AG09319 (cell line): ENCODE measurements at places on chromosomes 16 and 17.

GRCh38 chr16:57304169-57305061 is 19.9 kb upstream of the PLLP start:
- DNase-seq = no peak

- DNase-seq = no peak
Measured at GRCh38 chr16:48479955-48480354, 94.7 kb upstream of the SIAH1 start.

DNA sequence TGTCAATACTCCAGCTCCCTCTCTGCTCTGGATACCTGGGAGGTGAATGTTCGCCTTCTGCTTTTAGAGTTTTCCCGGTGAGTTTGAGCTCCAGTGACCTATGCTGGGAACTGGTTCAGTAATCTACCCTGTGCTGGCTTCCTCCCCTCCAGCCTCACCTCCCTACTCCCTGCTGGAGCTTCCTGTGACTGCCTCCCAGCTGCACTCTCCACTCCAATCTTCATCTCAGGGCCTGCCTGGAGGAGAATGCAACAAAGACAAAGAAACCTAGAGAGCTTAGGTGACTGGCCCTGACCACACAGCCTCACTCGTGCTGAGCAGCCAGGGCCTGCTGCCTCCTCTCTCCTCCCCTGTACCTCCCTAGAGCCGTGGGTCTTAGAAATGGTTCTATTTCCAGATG is 101.6 kb upstream of the FOXF1 start:
- DNase-seq = no peak

- no peak for DNase-seq
Measured at GRCh38 chr17:1597861-1598342, 30.7 kb downstream of the SLC43A2 start.

DNA sequence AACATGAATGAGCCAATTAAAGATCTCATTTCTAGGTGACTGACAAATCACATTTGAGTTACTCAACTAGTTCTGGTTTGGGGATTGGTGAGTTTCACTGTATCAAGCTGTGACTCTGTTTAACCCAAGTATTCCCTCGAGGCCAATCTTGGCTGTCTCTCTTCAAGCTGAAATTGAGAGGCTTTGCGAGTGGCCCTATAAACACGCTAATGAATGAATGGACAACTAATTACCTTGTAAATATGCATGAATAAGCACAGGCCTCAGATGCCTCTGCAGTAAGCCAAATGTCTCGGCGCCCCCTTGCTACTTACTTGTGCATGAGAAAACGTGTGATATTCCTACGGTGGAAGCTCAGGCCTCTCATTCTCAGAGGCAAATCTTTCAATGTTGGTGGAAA is 450.3 kb upstream of the PSMD7 start:
- no peak for DNase-seq

DNA sequence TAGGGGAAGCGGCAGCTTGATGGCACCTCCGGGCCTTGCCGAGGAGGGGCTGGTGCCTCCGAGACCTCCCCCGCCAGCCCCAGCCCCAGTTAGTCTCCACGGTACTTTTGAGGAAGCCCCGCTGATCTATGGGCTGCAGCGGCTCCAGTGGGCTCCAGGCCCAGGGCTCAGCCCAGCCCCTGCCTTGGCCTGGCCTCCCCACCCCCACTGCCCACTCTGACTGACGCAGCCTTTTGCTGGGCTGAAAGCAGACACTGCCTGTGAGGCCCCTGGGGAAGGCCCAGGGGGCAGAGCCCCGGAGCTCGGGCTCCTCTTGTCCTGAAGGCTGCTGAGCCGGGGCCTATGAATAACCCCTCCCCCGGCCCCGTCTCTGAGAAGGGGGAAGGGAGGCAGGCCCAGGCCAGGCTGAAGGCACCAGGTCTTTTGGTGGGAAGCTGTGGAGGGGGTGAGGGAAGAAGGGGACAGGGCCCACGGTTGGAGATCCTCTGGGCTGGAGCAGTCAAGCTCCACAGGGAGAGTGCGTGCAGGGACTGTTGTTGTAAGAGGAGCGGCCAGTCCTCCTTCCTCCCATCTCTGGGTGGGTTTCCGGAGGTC is 7.5 kb upstream of the SMTNL2 start:
- DNase-seq = no peak

- DNase-seq = no peak
Measured at GRCh38 chr16:48291303-48291702, 44.0 kb upstream of the ABCC11 start.

GRCh38 chr17:71709271-71709890 is 411.4 kb upstream of the SOX9 start:
- peak; percentile 42 for DNase-seq

DNA sequence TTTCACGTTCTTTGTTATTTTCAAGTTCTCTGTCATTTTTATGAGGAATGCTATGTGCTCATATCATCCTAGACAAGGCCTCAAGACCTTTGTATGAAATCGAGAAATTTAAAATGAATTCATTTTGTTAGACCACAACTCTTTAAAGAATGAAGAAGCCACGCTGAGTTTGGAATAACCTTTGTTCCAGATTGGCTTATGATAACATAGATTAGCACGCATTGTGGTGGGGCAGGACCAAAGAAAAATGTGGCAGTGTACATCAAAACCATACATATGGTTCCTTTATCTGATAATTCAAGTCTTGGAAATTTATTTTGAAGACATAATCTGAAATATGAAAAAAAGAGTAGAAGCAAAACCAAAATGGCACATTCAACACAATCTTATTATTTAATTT is 2.2 kb downstream of the HSD17B2 start:
- no peak for DNase-seq

- DNase-seq = no peak
Measured at GRCh38 chr16:1333149-1333812, at the start of gene BAIAP3. Gene BAIAP3, plus strand, starts transcription at chr16:1333645. Its CDS starts 4,905 bp downstream, at chr16:1338550.

DNA sequence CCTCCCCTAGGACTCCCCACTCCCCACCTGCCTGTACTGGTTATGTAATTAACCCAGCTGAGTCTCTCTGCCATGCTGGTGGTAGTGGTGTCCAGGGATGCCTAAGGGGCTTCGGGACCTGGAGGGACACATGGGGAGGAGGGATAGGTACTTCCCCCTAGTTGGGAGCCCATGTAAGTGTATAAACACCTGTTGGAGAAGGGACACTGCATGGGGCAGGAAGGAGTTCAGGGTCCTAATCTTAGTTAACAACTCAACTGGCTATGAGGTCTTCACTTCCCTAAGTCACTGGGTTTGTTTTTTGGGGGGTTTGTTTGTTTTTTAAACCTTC is 1.3 kb downstream of the RASL10B start:
- DNase-seq = no peak

DNA sequence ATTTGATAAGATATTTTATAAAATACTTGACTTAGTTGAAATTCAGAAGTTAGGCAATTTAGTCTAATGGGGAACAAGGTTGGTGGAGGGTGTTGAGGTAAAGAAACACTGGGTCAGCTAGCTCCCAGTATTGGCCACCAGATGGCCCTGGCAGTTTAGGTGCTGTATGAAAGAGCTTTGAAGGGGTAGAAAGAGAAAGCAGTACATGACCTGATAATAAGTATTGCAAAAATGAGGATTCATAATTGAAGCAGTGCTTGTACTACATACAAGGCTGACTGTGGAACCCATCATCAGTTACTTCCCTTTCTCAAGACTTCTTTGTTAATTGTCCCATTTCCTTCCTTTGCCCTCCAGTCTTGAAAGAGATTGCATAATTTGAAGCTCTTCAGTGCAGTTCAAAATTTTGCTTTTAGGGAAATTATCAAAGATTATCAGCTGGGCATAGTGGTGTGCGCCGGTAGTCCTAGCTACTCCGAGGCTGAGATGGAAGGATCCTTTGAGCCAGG is 29.4 kb downstream of the TANC2 start:
- DNase-seq = no peak

- no peak for DNase-seq
Measured at GRCh38 chr17:43877451-43878155, 29.7 kb downstream of the MPP2 start.

DNA sequence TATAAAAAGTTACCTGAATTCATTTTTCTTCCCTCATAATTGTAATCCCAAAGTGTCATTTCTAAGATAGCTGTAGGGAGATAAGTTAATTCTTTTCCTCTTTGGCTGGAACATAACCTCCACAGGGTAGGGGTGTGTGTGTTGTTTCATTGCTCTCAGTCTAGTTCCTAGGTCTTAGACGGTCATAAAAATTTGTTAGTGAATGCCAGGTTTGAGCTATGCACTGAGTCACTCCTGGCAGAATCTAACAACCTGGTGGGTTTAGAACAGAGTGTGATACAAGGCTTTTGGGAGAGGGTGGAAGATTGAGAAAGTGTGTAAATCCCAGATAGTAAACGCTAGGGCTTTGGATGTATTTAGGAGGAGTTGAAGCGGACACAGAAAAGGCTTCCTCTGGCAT is 894 bp upstream of the PHKG2 start:
- DNase-seq = no peak

DNA sequence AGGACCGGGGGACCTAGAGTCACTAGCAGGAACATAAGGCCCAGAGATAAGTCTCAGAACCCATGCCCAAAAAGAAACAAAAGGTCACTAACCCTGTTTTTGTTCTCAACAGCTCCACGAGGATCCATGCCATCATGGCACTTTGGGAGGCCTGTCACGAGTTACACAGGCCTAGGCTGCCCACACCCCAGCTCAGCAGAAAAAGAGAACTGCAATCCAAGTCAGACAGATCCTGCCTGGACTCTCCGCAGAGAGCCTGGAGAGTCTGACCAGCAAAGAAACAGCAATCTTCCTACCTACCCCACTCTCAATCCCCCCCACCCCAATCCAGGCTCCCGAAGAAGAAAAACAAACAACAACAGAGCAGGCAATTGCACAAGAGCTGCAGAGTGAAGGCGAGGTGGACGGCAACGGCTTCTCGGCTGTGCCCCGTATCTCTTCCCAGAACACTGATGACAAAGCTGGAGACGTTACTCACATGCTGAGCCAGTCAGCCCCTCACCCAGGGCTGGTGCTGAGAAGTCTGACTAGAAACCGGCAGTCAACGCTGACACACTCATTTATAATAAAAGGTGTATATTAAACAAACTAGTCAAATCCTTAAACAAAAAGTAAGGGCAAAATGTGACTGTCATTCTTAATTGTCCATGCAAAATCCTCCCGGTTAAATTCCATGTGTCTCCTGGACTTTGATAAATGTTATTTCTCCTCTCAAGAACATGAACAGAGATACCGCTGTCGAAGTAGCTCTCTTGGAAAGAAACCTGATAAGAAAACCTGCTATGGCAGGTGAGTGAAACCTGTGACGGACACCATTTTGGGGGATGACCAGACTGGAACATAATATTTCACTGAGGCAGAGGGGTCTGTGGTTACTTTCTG is 89.3 kb downstream of the SMG6 start:
- no peak for DNase-seq

- DNase-seq = no peak
Measured at GRCh38 chr17:68820825-68821481, 134.2 kb downstream of the ABCA8 start.

DNA sequence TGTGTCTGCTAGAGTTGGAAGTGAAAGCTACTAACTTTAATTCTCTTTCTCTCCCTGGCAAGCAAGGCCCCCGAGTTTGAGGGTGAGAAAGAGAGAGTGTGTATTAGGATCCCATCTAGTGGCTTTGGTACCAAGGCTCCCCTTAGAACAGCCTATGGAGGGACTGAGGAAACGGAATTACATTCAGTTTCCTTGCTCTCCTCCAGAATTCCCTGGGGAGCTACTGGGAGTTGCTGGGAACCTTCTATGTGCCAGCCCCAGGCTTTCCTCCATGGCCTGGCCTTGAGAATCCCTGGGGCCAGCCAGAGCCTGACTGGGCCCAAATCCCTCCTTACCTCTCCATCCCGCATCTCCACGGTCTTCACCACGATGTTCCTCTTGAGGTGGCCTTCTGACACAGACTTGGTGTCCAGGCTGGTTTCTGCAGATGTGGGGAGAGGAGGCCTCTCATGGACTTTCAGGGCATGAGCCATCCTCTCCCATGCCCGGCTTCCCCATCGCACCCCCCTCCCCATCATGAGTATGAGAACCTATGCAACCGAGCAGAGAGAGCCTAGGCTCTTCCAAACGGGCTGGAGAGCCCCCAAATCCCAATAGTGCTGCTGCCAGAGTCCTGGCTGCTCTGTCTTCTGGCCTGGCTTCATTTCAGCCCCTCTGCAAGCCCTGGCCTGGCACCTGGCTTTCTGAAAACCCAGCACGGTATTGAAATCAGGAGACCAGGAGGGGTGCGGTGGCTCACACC is 7.4 kb downstream of the GFAP start:
- no peak for DNase-seq

DNA sequence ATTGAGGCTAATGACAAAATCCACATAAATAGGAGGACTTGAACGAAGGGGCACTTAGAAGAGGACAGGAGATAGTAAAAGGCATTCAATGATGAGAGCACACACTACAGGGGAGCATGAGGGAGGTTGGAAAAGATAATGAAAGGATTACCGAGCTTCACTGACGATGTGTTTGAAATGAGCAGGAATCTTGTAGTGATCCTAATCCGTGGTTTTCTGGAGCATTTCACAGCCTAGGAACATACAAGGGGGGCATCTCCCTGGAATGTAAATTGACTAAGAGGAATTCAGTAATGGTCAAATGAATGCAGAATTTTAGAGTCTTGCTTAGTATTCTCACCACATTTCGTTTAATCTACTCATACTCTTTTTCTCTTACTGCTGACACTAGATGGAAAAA is 5.2 kb downstream of the ATMIN start:
- no peak for DNase-seq

- DNase-seq = no peak
Measured at GRCh38 chr17:834136-834535, 52.0 kb downstream of the MRM3 start.

DNA sequence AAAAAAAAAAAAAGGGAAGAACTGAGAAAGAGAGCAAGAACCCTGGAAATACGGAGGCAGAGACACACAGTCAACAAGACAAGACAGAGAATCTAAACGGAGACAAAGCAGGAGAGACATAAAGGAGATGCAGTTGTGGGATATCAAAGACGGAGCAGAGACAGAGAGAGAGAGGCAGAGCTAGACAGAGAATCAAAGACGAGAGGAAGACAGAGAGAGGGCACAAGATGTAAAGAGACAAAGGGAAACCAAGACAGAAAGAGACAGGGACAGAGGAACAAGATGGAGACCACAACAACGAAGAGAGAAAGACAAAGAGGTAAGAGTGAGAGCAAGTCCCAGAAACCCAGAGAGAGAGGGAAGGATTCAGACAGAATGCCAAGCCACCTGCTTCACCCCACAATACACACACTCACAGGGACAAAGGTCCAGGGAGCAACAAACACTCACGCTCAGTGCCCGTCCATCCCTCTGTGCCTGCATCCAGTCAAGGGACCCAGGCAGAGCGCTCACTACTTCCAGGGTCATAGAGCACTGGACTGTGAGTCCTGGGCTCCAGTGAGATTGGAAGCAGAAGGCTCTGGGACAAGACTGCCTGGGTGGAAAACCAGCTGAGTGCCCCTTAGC is 88.9 kb downstream of the C16orf78 start:
- DNase-seq = no peak

GRCh38 chr17:42458497-42459255 is at the start of gene ATP6V0A1:
Gene ATP6V0A1, plus strand, starts transcription at chr17:42458878. Its CDS starts 2,017 bp downstream, at chr17:42460895.
- DNase-seq = peak; percentile 53

GRCh38 chr17:8894673-8895578 is 27.5 kb upstream of the PIK3R6 start:
- peak; percentile 20 for DNase-seq
